ENCODE measurements at places on chromosomes 16 and 17.

DNA sequence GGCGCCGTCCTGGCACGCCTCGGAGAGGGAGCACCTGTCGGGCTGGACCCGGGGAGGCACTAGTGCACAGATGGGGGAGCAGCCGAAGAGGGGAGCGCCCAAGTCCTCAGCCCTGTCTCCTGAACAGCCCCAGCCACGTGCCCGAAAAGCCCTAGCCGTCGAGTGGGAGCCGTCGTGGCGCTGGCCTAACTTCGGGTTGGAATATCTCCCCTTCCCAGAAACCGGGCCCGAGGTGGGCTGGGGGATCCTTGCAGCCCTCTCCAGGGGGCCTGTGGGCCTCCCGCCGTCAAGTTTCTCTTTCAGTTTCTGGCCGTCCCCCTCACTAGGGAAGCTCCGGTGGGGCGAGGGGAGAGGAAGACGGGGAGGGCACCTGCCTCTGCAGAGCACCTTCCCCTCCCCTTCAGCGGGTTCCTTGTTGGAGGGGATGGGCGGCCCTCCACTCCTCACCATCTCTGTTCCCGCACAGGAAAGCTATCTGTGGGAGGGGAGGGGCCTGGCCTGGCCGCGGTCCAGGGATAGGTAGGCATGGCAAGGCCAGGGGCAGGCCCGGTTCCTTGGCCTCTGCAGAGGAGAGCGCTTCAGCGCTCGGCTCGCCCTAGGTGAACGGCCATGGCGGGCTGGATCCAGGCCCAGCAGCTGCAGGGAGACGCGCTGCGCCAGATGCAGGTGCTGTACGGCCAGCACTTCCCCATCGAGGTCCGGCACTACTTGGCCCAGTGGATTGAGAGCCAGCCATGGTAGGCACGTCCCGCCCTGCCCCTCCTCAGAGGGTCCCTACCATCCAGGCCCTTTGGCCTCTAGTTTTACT lies 709 bp downstream of the STAT5A start:
- DNase-seq, result no peak

DNA sequence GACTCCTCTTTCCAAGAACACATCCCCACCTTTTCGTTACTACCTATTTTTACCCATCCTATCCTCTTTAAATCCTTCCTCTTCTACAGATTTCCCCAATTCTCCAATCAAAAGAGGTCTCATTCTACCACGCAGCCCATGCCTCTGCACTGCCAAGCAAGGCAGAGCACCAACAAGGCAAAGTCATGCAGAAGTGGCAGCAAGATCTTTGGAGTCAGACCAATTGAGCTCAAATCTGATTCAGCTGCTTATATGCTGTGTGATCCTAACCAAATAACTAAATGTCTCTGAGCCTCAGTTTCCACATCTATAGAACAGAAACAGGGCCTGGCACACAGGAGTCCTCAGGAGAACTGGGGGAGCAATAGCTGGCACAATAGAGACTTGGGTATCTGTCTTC lies 41.0 kb downstream of the TOM1L2 start:
- DNase-seq, result no peak

DNA sequence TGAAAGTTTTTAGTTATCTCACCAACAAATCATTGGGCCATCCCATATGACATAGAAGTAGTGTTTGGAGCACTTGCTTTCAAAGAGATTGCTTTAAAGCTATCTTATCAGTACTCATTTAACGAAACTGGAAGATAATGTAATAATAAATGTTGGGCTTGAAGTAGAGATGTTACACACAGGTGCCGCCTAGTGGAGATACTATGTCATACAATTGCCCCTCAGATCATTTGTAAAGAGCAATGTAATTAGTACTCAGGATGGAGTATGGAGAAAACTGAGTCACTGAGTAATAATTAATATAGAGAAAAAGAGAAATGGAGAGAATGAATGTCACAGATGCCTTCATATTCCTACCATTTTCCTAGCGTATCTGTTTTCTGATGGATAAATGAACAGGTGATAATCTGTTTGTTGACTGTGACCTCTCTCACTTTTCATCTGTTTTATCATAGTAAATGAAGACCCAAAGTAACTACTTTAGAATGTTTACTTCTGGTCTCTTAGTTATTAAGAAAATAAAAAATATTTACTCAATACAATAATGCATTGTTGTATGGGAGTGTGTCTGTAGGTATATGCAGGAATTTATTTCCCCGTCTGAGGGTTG lies 80.4 kb downstream of the EFCAB5 start:
- DNase-seq, result no peak

DNA sequence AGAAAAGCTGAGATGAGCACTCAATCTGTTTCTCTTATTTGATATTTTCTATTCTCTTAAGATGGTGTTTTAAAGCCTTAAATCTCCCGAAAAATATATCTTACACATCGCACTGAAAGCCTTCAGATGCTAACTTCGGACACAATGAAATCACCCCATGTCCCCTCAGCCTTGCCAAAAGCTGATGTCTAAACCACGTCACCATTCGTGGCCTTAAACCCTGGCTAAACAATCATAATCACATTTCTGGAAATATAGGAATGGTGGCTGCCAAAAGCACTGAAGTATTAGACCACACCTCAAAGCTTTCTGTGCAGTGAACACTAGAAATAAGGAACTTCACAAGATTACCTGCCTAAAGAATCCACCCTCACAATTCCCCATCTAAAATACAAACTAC lies 402.7 kb downstream of the SOX9 start:
- no peak for DNase-seq

Data from caudate nucleus (tissue), 63 donors.